ENCODE measurements at places on chromosomes 16 and 17.

GRCh38 chr17:2266045-2266864 is 37.3 kb downstream of the SMG6 start:
- peak; percentile 92 for DNase-seq

DNA sequence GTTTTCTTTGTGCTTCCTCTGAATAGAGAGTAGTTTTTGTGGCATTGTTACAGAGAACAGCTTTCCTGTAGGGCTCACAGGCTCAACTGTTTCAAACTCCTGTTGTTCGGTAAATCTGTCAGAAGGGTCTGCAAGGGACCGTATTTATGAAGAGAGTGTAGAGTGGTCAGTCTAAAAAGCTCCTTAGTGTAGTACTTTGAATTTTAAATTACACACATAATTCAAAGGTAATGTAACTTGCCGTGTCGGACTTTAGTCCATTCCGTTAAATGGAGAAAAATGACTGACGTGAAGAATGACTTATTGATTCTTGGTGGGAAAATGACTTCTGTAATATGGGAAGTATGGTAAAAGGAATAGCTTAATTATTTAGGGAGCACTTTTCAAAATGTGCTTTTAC is 190.9 kb downstream of the WWOX start:
- DNase-seq: no peak

GRCh38 chr17:977166-977565 is 2.4 kb downstream of the NXN start:
- no peak for DNase-seq

DNA sequence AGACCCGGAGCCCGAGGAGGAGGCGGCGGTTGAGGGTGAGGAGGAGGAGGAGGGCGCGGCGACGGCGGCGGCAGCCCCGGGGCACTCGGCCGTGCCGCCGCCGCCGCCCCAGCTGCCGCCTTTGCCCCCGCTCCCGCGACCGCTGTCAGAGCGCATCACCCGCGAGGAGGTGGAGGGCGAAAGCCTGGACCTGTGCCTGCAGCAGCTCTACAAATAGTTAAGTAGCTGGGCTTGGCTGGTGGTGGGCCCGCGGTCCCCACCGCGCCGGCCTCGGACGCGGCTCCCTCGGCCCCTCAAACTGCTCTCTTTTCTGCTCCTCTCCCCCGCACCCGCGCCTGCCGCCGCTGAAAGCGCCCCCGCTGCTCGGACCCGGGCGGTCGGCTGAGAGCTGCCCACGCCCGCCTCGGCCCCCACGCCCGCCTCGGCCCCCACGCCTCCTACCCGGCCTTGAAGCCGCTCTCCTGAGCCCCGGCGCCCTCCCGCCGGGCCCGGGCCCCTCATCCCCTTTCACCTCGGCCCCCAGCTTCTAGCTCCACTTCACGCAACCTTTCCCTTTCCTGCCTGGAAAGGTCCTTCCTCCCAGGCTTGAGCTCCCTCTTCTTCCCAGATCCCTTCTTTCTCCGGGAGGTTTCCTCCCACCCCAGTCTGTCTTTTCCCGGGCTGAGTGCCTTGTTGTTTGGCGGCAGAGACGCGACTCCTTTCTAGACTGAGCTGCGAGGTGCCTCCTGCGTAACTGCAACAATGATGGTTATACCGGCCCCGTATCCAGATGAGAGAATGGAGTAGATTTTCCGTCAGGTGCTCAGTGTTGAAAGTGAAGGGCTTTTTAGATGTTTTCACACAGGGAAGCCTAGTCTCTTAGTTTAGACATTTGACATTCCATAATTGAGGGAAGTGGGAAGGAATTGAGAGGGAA is 850 bp downstream of the PPM1E start:
- no peak for DNase-seq
